Activated naive CD8-positive, alpha-beta T cell treated with anti-CD3 and anti-CD28 coated beads for 36 hours (primary cell): ENCODE measurements at places on chromosomes 6 and 20. TPM values are rescaled to one million over a fixed set of nuclear protein-coding genes. Genes with fewer than 3 reads are reported as not detected.

DNA sequence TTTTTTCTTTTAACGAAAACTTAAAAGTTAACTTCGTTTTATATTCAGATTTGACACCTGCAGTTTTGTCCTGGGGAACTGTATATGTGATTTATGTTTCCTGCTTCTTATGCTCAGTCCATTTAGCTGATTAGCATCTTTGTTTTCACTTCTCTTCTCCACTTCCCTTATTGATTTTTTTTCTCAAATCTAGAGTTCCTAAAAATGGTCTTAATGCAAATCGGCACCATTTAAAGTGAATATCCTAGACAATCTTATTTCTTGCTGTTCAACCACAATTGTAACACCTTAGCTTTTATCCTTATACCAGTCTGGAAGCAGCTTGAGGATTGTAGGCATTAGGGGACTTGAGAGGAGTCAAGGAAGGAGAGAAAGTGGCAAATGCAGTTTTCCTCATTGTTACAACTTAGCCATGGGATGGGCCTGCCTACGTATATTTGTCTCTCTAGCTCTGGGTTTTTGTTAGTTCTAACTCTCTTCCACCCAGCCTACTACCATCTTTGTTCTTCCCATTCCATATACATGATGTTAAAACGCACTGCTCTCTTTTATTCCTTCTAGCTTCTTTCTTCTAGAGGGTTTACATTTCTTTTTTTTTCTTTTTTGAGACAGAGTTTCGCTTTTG lies 8.5 kb downstream of the QRSL1 start:
- peaks cover 19% of the 10 kb centered on the region for H3K36me3 ChIP-seq
- no peak overlapping the region for H3K27ac ChIP-seq
- no peak overlapping the region for H3K4me3 ChIP-seq
- no peaks in the 10 kb centered on the region for H3K27me3 ChIP-seq
- peaks cover 19% of the 10 kb centered on the region for H3K4me1 ChIP-seq
- DNase-seq = no peak

GRCh38 chr6:14857501-14857900 lies 388.4 kb upstream of the JARID2 start:
- peak overlapping the region; percentile 49 for H3K4me3 ChIP-seq
- no peaks in the 10 kb centered on the region for H3K27me3 ChIP-seq
- H3K27ac ChIP-seq = peak overlapping the region; percentile 92
- H3K4me1 ChIP-seq = peaks cover 40% of the 10 kb centered on the region
- H3K36me3 ChIP-seq = peaks cover 3% of the 10 kb centered on the region
- DNase-seq = peak; percentile 69

DNA sequence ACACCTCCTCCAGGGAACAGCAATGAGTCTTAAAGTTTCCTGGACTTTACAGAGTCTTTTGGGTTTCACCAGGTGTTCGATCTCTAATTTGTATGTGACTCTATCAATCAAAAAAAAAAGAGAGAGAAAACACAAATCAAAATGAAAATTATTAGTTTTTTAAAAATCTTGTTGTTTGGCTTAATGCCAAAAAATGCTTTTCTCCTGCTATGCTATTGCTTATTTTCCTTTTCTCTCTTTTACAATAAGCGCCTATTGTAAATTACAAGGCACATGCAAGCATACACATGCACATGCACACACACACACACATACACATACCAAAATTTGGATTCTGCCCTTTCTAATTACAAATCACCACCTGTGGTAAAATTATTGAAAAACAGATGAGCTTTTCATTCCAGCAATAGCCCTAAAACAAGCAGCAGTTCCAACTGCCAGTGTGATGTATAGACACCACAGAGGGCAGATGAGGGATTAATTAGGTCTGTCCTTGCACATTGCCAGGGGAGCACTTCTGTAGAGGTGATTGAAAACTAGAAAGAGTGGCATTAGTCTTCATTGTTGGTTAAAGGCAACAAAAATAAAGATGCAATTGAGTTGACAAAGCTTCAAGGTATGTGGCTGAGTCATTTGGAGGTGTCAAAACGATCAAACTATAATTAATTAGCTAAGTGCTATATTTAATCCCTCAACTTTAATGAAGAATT lies 631.7 kb downstream of the TFAP2B start:
- H3K27ac ChIP-seq = no peak overlapping the region
- H3K4me1 ChIP-seq = no peaks in the 10 kb centered on the region
- no peaks in the 10 kb centered on the region for H3K27me3 ChIP-seq
- H3K36me3 ChIP-seq = no peaks in the 10 kb centered on the region
- DNase-seq = no peak

- DNase-seq = no peak
- peaks cover 5% of the 10 kb centered on the region for H3K27me3 ChIP-seq
- no peak overlapping the region for H3K27ac ChIP-seq
- H3K4me3 ChIP-seq = no peak overlapping the region
- peaks cover 15% of the 10 kb centered on the region for H3K4me1 ChIP-seq
- H3K36me3 ChIP-seq = no peaks in the 10 kb centered on the region
Observed at GRCh38 chr20:62236200-62236599, 2.1 kb upstream of the OSBPL2 start.

- peak overlapping the region; percentile 94 for H3K4me3 ChIP-seq
- peaks cover 56% of the 10 kb centered on the region for H3K36me3 ChIP-seq
- peak; percentile 67 for DNase-seq
- peak overlapping the region; percentile 97 for H3K27ac ChIP-seq
- H3K27me3 ChIP-seq = no peaks in the 10 kb centered on the region
Observed at GRCh38 chr20:35663516-35664465, 909 bp downstream of the CPNE1 start.

GRCh38 chr6:11433860-11434259 lies 103.7 kb upstream of the TMEM170B start:
- H3K27ac ChIP-seq = peak overlapping the region; percentile 12
- no peaks in the 10 kb centered on the region for H3K27me3 ChIP-seq
- H3K36me3 ChIP-seq = no peaks in the 10 kb centered on the region
- H3K4me3 ChIP-seq = no peak overlapping the region

DNA sequence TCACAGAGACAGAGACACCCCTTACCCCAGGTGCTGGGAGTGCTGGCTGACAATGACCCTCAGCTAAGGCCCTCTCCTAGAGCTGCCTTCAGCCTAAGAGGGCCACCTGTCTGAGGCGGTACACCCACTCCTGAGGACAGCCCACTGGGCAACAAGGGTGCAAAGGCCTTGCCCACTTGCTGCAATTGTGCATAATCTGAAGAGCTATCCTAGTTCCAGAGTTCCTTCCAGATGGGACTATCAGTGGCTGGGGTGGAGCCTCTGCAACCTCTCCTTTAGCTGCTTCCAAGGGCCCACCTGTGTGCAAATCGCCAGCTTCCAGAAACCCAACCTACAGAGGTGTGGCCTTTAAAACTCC lies 87.5 kb downstream of the PREX1 start:
- no peak for DNase-seq
- H3K27ac ChIP-seq = peak overlapping the region; percentile 91
- H3K4me1 ChIP-seq = peaks cover 60% of the 10 kb centered on the region
- no peak overlapping the region for H3K4me3 ChIP-seq
- peaks cover 57% of the 10 kb centered on the region for H3K36me3 ChIP-seq

- DNase-seq = no peak
- no peaks in the 10 kb centered on the region for H3K36me3 ChIP-seq
- H3K27me3 ChIP-seq = no peaks in the 10 kb centered on the region
- H3K4me3 ChIP-seq = no peak overlapping the region
Observed at GRCh38 chr20:20665606-20666332, 46.7 kb downstream of the RALGAPA2 start.

DZANK1 gene
- 1.9 TPM for total RNA-seq

FAM217B gene
- total RNA-seq = 28.7 TPM

SLC35D3 gene
- total RNA-seq = not detected

SAMD5 gene
- not detected for total RNA-seq

DDX43 gene
- total RNA-seq = 0.44 TPM

NHSL1 gene
- total RNA-seq = 0.68 TPM

GNRH2 gene
- 0.87 TPM for total RNA-seq

PLCB4 gene
- total RNA-seq = not detected
